ENCODE measurements at places on chromosomes 5 and 9. TPM values are rescaled to one million over a fixed set of nuclear protein-coding genes. Genes with fewer than 3 reads are reported as not detected.
A peak's percentile ranks its signal among the peaks of the same experiment; 100 is the strongest.

- DNase-seq, result no peak
Observed at GRCh38 chr5:105868038-105868780, 1802.5 kb downstream of the EFNA5 start.

The FAM221B gene
- not detected for total RNA-seq

The F2RL1 gene
- total RNA-seq, result 93.5 TPM

- no peak for DNase-seq
Observed at GRCh38 chr9:106931466-106931865, 68.5 kb downstream of the ZNF462 start.

DNA sequence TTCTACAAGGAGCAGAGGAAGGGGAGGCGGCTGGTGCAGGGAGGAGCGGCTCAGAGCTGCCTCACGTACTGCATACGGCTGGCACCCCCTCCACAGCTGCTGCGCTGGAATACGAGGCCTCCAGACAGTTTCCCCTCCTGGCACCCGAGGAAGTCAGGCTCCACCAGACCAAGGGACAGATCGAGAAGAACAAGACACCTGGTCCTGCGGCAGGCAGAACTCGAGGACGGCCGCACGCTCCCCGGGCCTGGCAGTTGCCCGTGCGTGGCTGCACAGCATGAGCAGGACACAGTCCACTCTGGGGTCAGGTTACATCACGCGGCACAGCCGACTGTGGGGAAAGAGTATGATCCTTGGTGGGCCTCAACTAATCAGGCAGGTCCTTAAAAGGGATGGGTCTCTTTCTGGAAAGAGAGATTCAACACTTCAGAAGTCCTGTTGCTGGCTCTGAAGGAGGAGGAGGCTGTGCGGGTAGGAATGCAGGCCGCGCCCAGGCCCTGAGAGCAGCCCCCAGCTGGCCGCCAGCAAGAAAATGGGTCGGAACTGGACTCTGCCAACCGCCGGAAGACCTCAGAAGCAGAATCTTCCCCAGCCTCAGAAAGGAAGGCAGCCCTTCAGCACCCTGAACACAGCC is 11.6 kb downstream of the UBAC1 start:
- DNase-seq, result no peak

The GALNT10 gene
- total RNA-seq, result 31.3 TPM

The SLC9A3 gene
- 1.3 TPM for total RNA-seq

The GPRIN1 gene
- 4.7 TPM for total RNA-seq

- DNase-seq, result peak; percentile 77
Observed at GRCh38 chr5:54115735-54116403, 194.5 kb downstream of the ARL15 start.

- no peak for DNase-seq
Observed at GRCh38 chr9:91935066-91935749, 14.8 kb downstream of the ROR2 start.

GRCh38 chr5:110383231-110383630 is 343.2 kb downstream of the TMEM232 start:
- no peak for DNase-seq

The SLC46A2 gene
- total RNA-seq, result not detected

- DNase-seq, result no peak
Observed at GRCh38 chr5:67154556-67155206, 41.9 kb downstream of the CD180 start.

The FABP6 gene
- not detected for total RNA-seq

DNA sequence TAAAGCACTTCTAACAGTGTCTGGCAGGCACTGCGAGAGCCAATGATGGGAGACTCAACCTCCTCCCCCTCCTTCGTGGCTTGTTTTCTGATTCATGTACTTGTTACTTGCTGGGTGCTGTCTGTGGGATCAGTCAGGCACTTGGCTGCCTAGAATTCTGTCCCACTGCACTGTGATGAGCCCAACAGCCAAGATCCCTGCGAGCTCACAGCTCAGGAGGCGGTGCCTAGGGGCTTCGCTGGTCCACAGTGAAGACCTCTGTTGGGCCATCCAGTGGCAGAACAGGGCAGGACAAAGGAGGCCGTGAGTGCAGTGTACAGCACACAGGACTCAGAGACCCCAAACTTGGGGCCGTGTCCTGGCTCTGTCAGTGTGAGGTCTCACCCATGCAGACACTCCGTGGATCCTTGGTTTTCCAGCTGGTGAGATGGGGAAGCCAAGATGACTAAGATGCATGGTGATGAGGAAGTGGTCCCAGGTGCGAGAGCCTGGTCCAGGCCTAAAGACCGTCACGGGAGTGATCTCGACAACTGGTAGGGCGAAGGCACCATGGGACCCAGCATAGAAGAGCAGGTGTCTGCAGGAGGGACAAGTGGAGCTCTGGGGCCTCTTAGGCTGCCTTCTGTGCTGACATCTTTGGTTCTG is 19.5 kb downstream of the MYMK start:
- DNase-seq, result no peak

GRCh38 chr9:114121227-114122135 is 22.4 kb upstream of the KIF12 start:
- no peak for DNase-seq

DNA sequence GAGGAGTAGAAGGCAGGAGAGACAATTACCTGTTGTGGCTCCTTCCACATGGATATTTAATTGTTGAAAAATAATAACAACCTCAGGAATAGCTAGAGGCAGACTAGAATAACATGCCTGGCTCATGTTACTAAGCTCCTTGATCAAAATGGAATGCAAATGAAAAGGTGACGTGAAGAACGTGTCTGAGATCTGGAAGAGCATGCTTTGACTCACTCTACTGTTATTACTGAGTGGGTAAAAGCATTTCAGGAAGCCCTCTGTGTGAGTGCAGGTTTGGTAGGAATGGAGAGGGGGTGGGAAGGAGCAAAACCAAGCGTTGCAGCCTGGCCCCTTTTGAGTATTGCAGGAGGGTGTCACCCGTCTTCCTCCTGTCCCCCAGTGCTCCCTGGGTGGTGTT is 84.8 kb downstream of the EQTN start:
- DNase-seq, result peak; percentile 57

The HAND1 gene
- total RNA-seq, result not detected

The FANCC gene
- total RNA-seq, result 4.2 TPM

The SH3TC2 gene
- 28.9 TPM for total RNA-seq

- no peak for DNase-seq
Observed at GRCh38 chr5:169740435-169740834, 103.4 kb downstream of the DOCK2 start.

The RAB24 gene
- 10.3 TPM for total RNA-seq

The EIF4E1B gene
- not detected for total RNA-seq

The PCDHA6 gene
- total RNA-seq, result 0.67 TPM

GRCh38 chr5:148193202-148193601 is 9.6 kb upstream of the SPINK6 start:
- DNase-seq, result no peak

The CRB2 gene
- not detected for total RNA-seq

GRCh38 chr9:112046181-112046580 is 128.9 kb downstream of the SUSD1 start:
- DNase-seq, result peak; percentile 84

- DNase-seq, result no peak
Observed at GRCh38 chr5:9282211-9282610, 263.7 kb downstream of the SEMA5A start.

DNA sequence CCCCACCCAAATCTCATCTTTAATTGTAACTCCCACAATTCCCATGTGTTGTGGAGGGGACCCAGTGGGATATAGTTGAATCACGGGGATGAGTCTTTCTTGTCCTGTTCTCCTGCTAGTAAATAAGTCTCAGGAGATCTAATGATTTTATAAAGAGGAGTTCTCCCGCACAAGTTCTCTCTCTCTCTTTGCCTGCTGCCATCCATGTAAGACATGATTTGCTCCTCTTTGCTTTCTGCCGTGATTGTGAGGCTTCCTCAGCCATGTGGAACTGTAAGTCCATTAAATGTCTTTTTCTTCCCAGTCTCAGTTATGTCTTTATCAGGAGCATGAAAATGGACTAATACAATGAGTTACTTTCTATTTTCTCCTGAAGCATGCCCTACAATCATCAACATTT is 1158.5 kb downstream of the CDH18 start:
- DNase-seq, result no peak

The TMEM252 gene
- not detected for total RNA-seq

- DNase-seq, result no peak
Observed at GRCh38 chr9:120212153-120212852, 367.7 kb downstream of the CDK5RAP2 start.

GRCh38 chr5:78649211-78649695 is 681 bp upstream of the LHFPL2 start:
- DNase-seq, result no peak

- DNase-seq, result no peak
Observed at GRCh38 chr5:109723606-109724005, 33.9 kb downstream of the MAN2A1 start.

GRCh38 chr5:60312098-60312497 is 387.9 kb downstream of the DEPDC1B start:
- DNase-seq, result no peak

The ITGA2 gene
- 204 TPM for total RNA-seq

GRCh38 chr5:10432059-10433008 is 9.3 kb upstream of the ROPN1L start:
- no peak for DNase-seq

The WDR31 gene
- 2.0 TPM for total RNA-seq

DNA sequence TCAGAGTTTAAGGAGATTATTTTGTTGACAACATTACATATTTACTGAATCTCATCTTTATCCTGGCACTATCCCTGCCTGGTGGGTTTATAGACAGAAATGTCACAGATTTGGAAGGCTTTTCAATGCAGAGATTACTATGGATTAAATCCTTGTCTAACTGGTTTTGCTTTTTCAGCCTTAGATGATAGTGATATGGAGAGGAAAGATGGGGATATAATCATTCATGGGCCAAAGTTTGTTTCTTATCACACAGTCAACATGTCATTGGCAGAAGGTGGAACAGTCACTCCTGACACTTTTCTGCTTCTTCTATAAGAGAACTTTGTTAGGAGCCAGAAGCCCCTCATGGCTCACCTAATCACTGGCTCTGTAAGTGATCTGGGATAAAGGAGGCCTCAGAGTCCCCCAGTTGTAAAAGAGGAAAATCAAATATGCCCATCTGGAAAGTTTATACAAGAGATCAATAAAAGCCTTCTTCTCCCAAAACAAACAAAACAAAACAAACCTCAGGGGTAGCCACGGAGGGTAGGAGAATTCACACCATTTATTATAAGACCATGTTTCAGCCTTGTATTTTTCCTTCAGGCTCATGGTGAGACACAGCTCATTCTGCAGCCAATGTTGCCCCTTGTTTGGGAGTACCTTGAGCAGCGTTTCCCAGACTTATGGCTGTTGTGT is 101.2 kb downstream of the PCSK1 start:
- DNase-seq, result no peak
